Vagina (tissue), 2 donors: ENCODE measurements at places on chromosomes 7 and 10. TPM values are rescaled to one million over a fixed set of nuclear protein-coding genes. Genes with fewer than 3 reads are reported as not detected.

SPOCK2 gene
- total RNA-seq: 46.9 TPM

EGR2 gene
- total RNA-seq: 3.2 TPM

BLNK gene
- total RNA-seq: 8.8 TPM

OIT3 gene
- total RNA-seq: not detected

NCF1 gene
- not detected for total RNA-seq

LRRC17 gene
- total RNA-seq: 2.9 TPM

GLI3 gene
- total RNA-seq: 24.6 TPM

CCDC3 gene
- 12.8 TPM for total RNA-seq

C10orf143 gene
- total RNA-seq: 0.74 TPM

DCLRE1A gene
- total RNA-seq: 3.9 TPM

DOCK1 gene
- 64.6 TPM for total RNA-seq

AHR gene
- total RNA-seq: 122 TPM

GPR158 gene
- total RNA-seq: 0.49 TPM

ZSCAN25 gene
- 12.3 TPM for total RNA-seq

TAS2R5 gene
- total RNA-seq: 6.1 TPM

PRSS1 gene
- total RNA-seq: not detected

NYAP1 gene
- total RNA-seq: 3.9 TPM

- no peak for DNase-seq
Measured at GRCh38 chr10:127968659-127969058, 61.8 kb downstream of the PTPRE start.

DNA sequence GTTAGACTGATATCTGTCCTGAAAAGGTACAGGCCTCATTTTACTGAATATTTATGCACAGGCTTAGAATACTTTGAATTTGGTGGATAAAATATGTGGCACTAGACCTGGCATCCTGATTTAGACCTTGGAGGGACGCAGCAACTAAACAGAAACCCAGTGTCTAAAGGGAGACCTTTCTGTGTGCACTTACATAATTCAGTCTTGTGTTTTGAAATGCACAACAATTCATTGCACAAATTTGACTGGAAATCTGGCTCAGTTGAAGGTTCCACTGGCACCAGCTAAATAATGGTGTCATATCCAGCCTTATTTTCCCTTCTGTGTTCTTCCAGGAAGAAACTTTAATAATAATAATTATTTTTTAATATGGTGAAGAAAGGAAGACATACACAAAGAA, 142.1 kb downstream of the SND1 start:
- no peak for DNase-seq

DNA sequence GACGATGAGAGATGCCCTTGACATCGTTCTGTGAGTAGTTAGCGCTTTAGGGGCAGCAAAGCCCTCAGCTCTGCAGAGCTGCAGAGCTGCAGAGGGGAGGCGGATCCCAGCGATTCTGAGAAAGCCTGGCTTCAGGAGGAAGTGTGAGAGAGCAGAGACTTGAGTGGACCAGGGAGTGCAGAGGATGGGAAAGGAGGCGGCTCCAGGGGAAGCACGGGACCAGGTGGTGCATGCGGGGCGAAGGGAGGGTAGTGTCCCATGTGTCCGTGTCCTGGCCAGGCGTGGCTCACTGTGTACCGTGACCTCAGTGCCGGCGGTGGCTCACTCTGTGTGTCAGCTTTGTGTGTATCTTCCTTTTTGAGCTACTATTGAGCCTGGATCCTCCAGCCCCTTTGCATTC, 250.8 kb upstream of the PITRM1 start:
- no peak for DNase-seq

- DNase-seq: no peak
Measured at GRCh38 chr7:80642871-80643270, 4.4 kb downstream of the CD36 start.

DNA sequence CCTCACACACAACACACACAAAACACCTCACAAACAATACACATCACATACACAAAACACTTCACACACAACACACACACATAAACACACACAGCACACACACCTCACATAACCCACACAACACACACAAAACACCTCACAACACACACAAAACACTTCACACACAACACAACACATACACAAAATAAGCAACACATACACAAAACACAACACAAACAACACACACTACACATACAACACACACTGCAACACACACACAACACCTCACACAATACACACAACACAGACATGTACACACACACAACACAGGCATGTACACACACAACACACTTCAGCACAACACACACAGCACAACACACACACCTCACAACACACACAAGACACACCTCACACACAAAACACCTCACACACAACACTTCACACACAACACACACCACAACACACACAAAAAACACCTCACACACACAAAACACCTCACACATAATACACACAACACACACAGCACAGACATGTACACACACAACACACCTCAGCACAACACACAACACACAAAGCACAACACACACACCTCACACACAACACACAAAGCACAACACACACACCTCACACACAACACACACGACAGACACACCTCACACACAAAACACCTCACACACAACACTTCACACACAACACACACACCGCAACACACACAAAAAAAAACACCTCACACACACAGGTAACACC, 107.5 kb downstream of the TNS3 start:
- DNase-seq: no peak

GRCh38 chr7:29341156-29341555, 146.6 kb downstream of the CHN2 start:
- DNase-seq: no peak

GRCh38 chr10:5817322-5818047, 4.3 kb upstream of the GDI2 start:
- DNase-seq: peak; percentile 11

DNA sequence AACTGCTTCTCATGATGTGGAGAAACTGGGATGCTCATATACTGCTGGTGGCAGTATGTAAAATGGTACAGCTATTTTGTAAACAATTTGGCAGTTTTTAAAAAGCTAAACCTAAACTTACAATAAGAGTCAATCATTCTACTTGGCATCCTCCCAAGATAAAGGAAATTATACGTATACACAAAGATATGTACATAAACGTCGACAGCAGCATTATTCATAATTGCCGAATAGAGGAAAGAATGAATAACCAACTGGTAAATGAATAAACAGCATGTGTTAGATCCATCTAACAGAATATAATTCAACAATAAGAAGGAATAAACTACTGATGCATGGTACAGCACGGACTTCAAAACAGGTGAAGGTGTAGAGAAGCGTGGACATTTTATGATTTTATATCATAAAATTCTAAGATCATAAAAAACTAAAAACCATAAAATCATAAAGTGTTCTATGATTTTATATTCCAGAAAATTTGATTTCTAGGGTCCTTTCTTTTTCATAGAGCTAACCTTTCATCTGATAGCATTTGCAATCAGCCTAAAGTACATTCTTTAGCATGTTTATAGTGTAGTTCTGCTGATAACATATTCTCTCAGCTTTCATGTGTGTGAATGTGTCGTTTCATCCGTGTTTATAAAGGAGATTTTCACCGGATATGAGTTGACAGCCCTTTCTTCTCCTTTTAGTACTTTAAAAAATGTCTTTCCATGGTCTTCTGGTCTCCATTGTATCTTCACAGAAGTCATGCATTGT, 261.5 kb downstream of the DIP2C start:
- no peak for DNase-seq

DNA sequence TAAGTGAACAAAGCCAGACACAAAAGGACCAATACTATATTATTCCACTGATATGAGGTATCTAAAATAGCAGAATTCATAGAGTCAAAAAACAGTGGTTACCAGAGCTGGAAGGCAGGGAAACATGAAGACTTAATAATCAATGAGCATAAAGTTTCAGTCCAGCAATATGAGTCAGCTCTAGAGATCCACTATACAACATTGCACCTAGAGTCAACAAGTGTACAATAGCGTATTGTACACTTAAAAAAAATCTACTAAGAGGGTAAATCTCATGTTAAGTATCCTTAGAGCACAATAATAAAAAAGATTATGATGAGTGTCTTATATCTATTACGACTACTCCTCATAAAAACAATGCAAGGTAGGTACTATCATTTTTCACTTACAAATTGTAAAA, 36.1 kb downstream of the C10orf90 start:
- no peak for DNase-seq

GRCh38 chr10:43137717-43138020, 576 bp upstream of the CSGALNACT2 start:
- no peak for DNase-seq

- no peak for DNase-seq
Measured at GRCh38 chr10:130138479-130138866, 2.3 kb downstream of the GLRX3 start.

- no peak for DNase-seq
Measured at GRCh38 chr7:44735403-44736165, 13.1 kb upstream of the ZMIZ2 start.

- no peak for DNase-seq
Measured at GRCh38 chr10:88874281-88874680, 5.8 kb upstream of the STAMBPL1 start.

GRCh38 chr7:92656121-92656520, 65.9 kb upstream of the FAM133B start:
- no peak for DNase-seq

DNA sequence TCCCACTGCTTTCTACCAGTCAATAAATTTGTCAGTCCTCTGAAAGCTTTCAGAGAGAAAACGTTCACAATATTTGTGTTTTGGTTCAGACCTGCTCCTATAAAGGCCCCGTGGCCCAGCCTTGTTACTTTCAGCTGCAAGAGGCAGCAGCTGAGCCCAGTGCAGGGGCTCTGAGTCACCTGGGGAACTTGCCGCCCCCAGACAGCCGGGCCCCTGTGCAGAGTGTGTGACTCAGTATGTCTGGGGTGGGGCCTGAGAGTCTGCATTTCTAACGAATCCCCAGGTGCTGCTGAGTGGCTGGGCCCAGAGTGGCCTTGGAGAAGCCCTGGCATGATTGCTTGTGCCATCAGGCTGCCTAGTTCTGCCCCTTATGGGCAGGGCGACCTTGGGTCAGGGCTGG, 303.5 kb downstream of the PAXIP1 start:
- no peak for DNase-seq

GRCh38 chr10:79026341-79026761, 42.4 kb upstream of the ZMIZ1 start:
- no peak for DNase-seq

DNA sequence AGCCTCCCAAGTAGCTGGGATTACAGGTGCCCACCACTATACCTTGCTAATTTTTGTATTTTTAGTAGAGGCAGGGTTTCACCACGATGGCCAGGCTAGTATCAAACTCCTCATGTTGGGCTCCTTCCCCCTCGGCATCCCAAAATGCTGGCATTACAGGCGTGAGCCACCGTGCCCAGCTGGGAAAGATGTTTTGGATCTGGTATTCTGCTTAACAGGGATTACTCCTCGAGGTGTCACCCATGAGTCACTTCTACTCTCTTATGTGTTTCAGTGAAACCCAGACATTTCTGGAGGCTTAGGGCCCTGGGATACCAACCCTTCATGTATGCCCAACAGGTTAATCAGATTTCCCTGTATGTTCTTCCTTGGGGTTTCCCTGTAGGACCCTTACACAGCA, 11.8 kb upstream of the OPN4 start:
- no peak for DNase-seq

- no peak for DNase-seq
Measured at GRCh38 chr7:99679032-99679399, 780 bp downstream of the CYP3A5 start.

GRCh38 chr10:74967911-74968666, 141.7 kb downstream of the KAT6B start:
- DNase-seq: no peak

DNA sequence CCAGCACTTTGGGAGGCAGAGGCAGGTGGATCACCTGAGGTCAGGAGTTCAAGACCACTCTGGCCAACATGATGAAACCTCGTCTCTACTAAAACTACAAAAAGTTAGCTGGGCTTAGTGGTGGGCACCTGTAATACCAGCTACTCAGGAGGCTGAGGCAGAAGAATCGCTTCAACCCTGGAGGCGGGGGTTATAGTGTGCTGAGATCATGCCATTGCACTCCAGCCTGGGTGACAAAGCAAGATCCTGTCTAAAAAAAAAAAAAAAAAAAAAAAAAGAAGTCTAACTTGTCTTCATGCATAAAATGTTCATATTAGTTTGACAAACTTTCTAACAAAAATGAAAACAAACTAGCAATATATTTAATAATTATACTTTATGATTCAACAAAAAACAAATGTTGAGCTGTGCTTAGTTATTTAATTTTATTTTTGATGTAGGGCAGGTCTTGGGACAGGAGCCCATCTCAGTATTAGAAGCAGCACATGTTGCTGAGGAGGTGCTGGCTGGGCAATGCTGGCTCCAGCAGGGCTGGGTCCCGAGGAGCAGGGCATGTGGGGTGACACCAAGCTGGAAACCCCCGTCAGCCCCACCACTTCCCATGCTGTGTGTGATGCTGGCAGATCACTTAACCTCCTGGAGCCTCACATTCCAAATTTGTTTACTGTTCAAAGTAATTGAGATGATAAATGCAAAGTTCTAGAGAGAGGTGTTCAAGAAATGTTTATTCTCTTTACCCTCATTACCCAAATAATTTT, 335.3 kb upstream of the KLF6 start:
- DNase-seq: no peak

- DNase-seq: no peak
Measured at GRCh38 chr10:8060010-8060703, 5.7 kb downstream of the GATA3 start.

GRCh38 chr10:48807791-48808470, 123.3 kb downstream of the WDFY4 start:
- DNase-seq: no peak

GRCh38 chr7:90655566-90655965, 59.4 kb downstream of the CDK14 start:
- DNase-seq: no peak

DNA sequence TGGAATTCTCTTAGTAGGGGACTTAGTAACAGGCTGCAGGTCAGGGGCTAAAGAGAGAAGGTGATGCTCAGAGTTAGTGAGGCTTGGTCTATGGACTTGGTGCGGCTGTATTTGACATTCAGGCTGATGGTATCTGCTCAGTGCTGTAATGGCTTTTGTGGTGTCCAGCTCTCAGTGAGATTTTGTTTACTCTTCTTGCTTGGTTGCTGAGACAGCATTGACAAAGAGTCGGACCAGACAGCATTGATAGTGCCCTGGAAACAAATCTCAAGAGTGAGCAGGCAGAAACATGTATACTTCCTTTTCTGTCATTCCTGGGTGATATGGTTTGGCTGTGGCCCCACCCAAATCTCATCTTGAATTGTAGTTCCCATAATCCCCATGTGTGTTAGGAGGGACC, 202.0 kb downstream of the STK31 start:
- DNase-seq: no peak

GRCh38 chr7:140810830-140811556, 113.7 kb downstream of the BRAF start:
- no peak for DNase-seq
